Right kidney (tissue), 9 donors: ENCODE measurements at places on chromosomes 7 and 10.
A peak's percentile ranks its signal among the peaks of the same experiment; 100 is the strongest.

DNA sequence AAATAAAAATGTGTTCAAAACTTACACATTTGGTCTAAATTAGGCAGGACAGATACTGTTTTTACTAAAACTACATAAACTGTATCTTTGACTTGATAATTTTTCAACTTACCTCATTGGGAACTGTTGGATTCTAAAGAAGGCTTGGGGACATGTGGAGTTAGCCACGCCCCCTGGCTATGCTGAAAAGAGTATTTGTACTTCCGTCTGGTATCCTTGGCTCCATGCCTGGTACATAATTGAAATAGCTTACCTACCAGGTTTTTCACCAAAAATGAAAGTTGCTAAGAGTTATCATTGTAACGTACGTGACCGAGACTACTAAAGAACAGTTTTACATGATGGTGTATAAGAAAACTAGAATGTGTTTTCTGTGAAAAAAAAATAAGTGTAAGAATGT is 604.8 kb upstream of the IGFBP3 start:
- no peak for DNase-seq

- DNase-seq = peak; percentile 77
Measured at GRCh38 chr10:73625004-73625883, 16.0 kb downstream of the MYOZ1 start.

DNA sequence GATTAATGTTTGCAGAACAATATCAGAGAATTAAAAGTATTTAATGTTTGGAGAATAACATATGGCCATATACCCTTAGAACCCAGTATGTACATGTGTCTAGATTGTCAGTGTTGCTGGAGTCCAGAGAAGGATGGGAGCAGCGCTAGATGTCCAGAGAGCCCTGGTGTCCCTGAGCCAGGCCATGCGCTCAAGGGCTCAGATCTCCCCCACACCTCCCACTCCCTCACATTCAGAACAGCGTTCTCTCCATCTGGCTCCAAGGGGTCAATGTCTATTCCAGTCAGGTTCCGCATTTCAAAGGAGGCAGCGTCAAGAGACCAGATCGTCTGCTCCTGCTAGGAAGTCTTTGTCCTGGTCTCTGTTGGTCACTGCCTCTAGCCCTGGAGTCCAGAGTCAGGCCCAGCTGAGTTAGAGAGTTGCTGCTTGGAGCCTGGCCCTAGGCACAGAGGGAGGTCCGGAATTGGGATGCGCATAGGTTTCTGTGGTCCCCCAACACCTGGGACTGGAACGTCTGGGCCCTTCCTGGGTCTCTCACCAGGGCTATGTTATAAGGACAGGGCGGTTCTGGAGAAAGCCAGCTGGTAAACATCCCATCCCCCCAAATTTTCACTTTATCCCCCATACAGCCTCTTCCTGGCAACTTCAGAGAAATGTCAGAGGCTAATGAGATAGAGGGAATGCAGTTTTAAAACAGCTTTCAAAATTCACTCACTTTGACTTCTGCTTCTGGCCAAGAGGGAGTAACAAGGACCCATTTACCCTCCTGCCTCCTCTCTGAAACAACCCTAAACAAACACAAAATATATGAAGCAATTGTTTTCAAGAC is 6.5 kb upstream of the WDR86 start:
- DNase-seq = no peak

DNA sequence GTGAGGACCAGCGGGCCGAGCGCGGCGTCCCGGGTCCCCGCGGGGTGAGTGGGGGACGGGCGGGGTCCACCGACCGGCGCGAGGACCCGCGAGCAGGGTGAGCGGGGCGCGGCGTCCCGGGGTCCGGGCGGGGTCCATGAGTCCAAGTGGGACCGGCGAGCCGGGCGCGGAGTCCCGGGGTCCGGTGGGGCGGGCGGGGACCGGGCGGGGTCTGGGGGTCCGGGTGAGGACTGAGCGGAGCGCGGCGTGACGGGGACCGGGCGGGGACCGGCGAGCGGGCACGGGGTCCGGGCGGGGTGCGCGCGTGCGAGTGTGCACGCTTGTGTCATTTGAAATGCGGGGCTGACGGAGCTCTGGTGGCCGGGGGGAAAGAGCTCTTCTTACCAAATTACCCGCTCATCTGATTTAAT is 765 bp downstream of the CELF2 start:
- no peak for DNase-seq

GRCh38 chr10:6987536-6987945 is 407.5 kb upstream of the PRKCQ start:
- DNase-seq = peak; percentile 47
